GM12864 (cell line): ENCODE measurements at places on chromosomes 16 and 17.

DNA sequence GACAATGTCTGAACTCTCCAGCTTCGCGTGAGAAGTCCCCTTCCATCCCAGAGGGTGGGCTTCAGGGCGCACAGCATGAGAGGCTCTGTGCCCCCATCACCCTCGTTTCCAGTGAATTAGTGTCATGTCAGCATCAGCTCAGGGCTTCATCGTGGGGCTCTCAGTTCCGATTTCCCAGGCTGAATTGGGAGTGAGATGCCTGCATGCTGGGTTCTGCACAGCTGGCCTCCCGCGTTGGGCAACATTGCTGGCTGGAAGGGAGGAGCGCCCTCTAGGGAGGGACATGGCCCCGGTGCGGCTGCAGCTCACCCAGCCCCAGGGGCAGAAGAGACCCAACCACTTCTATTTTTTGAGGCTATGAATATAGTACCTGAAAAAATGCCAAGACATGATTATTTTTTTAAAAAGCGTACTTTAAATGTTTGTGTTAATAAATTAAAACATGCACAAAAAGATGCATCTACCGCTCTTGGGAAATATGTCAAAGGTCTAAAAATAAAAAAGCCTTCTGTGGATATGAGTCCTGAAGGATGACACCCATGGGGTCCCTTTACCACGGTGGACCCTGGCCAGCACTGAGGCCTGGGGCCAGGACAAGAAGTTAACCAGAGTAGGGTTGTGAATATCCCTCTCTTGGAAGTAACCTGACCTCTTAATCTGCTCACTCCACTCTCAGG is 10.5 kb upstream of the ITGAD start:
- peak; percentile 13 for DNase-seq

DNA sequence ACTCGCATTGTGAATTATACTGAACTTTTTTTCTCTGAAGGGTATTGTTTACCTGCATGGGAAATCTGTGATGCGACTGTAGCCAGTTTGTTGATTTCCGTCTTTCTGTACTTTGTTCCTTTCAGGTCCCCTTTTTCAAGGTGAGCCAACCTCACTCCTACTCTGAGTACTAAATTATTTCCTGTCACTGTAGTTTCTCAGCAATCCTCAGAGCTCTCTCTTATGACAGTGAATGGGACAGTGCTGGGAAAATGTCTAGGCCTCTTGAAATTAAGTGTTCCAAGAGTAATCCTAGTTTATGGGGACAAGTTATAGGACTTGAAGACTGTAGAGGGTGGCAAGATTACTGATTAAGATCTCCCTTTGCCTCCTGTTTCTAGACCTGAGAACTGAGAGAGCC is 167.6 kb downstream of the CNTNAP4 start:
- DNase-seq: no peak

DNA sequence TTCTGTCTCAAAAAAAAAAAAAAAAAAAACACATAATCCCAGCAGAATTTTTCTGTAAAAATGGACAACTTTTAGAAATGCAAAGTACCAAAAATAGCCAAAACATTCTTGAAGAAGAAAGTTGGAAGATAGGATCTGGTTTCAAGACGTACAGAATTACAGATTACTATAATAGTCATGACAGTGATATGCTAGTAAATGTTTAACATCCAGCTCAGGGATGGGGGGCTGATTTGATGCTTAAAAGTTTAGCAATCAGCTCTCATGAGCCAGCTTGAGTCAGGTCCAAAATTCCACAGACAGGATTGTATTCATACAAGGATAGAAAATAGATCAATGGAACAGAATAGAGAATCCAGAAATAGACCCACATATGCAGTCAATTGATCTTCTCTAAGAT is 100.5 kb downstream of the CYB561 start:
- no peak for DNase-seq

- no peak for DNase-seq
These were observed 164.6 kb upstream of the ELAC2 start for GRCh38 chr17:13182450-13182849.

DNA sequence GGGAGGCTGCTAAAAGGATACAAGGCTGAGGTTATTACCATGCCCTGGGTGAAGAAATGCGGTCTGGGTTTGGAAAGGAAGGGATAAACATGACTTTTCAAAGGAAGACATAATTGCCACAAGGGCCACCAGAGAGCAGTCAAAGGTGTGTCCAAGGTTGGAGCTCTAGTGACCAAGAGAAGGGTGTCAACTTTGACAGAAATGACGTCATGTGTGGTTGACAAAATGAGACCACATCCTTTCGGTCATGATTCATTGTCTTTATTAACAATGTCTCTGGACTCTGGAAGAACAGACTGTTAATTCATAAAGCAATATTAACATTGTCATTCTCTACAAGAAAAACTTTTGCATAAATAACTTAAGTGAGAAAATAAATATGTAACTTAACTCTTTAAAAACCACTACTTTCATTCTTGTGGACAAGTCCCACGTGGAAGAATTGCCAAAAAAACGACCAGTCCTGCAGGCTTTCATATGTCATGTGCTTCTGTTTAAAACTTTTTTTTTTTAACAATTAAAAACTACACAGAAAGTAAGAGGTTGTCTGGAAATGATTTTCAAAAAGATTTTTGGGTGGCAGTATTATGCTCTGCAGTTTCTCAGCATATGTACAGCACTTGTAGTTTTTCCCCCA is 5.0 kb downstream of the SOST start:
- no peak for DNase-seq

DNA sequence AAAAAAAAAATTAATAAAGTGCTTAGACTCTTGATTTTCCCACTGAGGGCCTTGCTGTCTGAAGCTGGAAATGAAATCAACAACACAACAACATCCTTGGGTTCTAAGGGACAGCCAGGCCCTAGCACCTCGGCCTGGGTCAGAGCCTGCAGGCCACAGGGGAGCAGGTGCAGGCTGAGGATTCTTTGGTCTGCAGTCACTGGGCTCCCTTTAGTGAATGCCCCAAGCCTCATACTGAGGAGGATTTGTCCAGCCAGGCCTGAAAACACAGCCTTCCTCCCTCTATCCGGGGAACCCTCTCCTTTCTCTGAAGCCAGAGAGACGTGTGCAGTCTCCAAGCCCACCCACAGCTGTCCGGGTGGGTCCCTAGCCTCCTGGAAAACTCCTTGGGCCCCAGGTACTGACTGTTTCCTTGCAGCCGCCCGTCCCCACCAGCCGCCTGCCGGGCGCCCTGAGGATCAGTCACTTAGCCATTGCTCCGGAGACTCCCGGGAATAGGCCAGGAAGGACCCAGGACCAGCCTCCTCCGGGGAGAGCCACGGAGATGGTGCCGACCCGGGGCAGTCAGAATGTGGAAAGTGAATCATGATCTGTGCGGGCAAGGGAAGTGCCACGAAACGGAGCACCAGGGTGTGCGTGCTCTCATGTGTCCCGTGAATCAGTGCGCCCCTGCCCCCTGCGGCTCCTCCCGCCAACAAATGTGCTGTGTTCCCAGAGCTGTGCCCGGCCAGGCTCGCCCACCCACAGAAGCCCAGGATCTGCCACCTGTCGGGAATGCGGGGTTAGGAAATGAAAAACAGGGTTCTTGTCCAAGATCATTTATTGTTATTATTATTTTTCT is 91.0 kb downstream of the RTN4RL1 start:
- DNase-seq: no peak

DNA sequence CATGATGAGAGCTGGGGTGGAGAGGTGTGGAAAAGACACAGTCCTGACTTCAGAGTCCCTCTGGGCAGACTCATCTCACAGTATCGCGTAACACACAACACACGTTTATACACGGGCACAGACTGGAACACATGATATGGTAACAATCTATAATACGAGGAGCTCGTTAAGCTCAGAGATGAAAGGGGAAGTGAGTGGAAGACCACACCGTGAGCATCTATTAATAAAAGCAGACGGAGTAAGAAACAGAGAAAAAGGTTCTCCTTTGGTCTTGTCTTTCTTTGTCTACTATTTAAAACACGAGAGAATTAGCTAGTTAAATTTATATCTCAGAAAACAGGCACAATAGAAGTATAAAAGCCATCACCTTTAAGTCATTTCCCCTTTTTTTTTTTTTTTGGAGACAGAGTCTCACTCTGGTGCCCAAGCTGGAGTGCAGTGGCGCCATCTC is 13.5 kb downstream of the ANKRD11 start:
- DNase-seq: no peak

- DNase-seq: no peak
These were observed 108.5 kb downstream of the CYB561 start for GRCh38 chr17:63337579-63337978.
